ENCODE measurements at places on chromosomes 5 and 9.

- DNase-seq = no peak
These were observed 1.1 kb upstream of the IRX1 start for GRCh38 chr5:3594510-3595005.

DNA sequence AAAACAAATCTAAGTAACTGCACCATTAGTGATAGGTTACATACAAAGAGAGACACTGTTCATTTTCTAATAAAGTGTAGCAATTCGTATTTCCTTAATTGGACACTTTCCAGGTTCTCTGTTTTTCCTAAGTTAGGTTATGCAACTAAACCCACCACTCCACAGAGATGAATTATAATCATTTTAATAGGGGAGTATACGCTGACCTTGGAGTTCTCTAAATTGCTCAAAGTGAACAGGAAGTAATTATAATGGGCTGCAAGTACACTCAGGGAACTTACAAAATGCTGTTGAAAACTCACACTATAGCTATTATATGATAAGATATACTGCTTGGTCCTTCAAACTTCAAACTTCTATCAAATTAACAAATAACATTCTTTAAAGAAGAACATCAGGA, 18.2 kb upstream of the ADCY2 start:
- DNase-seq = no peak

GRCh38 chr5:139863361-139863760, 67.8 kb downstream of the PSD2 start:
- DNase-seq = no peak

GRCh38 chr9:93392974-93393373, 58.5 kb upstream of the FAM120A start:
- DNase-seq = no peak

- no peak for DNase-seq
These were observed 263.4 kb downstream of the TMEM232 start for GRCh38 chr5:110463106-110463505.

DNA sequence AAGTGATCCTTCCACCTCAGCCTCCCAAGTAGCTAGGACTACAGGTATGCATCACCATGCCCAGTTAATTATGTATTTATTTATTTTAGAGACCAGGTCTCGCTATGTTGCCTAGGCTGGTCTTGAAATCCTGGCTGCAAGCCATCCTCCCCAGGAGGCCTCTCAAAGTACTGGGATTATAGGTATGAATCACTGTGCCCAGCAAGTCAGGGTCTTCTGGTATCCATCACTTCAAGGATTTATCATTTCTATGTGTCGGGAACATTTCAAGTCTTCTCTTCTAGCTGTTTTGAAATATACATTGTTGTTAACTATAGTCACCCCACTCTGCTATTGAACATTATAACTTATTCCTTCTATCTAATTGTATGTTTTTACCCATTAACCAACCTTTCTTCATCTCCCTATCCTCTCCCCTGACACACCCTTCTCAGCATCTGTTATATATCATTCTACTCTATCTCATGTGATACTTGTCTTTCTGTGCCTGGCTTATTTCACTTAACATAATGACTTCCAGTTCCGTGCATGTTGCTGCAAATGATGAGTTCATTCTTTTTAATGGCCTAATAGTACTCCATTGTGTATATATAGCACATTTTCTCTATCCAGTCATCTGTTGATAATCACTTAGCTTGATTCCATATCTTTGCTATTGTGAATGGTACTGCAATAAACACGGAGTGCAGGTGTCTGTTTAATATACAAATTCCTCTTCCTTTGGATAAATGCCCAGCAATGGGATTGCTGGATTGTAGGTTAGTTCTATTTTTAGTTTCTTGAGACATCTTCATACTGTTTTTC, 26.4 kb downstream of the UTP15 start:
- DNase-seq = no peak

DNA sequence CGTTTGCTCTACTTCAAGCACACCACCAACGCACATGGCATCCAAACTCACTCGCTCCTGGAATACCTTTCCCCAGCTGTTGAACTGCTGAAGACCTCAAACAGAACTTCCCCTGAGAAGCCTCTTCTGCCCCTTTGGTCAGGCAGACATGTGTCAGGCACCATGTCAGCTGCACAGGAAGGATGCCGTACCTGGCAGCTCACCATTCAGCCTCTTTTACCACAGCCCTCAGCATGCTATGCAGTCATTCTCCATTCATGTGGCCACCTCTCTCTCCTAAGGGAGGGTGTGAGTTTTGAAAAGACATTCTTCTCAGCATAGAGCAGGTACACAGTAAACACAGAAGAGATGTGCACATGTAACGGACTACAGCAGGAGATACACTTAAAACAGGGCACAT, 14.2 kb downstream of the IL4 start:
- DNase-seq = no peak

DNA sequence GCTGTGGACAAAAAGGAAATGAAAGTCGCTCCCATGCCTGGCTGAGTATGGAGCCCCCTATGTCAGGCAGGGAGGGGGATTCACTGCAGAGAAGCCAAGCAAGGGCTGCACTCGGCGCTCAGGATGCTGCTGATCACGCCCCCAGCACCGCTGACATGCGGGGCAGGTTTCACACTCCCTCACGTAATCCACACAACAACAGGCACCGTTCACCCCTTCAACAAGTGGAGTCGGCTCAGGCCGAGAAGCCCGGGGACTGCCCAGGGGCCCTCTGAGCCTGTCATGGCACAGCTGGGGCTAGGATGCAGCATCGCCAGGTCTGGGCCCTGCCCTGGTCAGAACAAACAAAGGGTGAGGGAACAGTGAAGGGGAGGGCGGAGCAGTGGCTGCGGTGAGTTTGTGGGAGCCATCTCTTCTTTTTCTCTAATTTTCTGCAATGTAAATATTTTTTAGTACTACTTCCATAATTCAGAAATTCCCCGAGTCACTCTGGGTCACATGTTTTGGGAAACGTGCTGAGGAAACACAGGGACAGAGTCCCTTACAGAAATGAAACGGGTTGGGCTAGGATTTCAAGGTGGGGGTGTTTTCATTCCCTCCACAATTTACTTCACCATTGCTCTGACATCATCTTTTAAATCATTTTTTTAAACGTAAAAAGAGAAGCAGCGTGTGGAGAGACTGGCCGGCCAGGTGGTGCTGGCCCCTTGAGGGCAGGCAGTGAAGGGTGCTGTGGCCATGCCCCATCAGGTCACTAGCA, 49.8 kb downstream of the PRRT1B start:
- no peak for DNase-seq

DNA sequence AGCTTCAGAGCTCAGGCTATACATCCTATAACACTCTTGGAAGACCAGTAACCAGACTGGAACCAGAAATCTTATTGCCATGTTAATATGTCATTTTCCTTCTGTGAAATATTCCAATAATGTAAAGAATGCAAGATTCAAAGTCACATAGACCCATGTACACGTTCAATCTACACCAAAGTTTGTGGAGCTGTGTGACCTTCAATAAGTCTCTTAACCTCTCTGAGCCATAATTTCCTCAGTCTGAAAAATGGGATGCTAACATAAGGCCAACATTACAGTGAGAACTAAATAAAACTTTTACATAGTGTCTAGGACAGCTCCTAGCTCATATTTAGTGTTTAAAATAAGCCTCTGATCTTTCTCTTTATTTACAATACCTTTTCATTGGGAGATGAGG, 70.4 kb downstream of the ARRDC3 start:
- no peak for DNase-seq

DNA sequence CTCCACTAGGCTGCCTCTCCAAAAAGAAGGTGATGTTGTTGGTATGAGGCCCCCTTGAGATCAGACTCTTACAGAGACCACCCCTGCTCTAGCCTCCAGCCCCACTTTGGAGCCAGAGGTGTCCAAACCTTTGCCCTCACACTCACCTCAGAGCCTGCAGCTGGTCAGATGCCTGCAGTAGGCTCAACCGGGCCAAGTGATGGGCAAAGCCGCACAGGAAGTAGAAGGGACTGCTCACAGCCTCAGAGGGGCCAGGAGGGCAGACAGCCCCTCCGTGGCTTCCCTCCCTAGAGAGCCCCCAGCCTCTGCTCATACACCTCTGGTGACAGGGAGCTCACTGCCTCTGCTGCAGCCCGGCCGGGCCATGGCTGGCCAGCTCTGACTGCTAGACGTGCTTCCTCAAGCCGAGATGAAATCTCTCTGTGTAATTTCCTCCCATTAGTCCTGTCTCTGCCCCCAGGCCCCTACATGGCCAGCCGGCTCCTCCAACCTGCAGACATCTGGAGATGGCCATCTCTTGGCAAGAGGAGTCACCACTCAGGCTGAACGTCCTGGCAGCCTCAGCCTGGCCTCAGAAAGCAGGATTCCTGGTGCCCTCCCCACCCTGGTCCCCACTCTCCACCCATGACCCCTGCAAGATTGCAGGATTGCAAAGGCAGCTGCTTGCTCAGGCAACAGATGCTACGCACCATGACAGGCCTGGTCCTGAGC, 7.3 kb upstream of the TCF7 start:
- no peak for DNase-seq

GRCh38 chr9:3809724-3810123, 283.9 kb upstream of the RFX3 start:
- DNase-seq = no peak

- DNase-seq = no peak
These were observed 4.5 kb downstream of the SHROOM1 start for GRCh38 chr5:132825834-132826391.

- no peak for DNase-seq
These were observed 120.6 kb downstream of the FOXD1 start for GRCh38 chr5:73327908-73328455.

DNA sequence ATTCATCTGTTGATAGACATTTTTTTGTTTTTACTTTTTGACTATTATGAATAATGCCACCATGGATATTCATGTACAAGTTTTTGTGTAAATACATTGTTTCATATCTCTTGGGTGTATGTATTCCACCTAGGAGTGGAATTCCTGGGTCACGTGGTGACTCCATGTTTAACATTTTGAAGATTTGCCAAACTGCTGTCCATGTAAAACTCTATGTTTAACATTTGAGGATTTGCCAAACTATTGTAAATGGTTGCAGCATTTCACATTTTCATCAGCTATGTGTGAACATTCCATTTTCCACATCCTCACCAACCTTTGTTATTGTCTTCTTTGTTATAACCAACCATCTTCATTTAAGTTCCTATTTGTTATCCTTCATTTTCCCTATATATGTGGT, 12.2 kb downstream of the TMEFF1 start:
- DNase-seq = no peak

GRCh38 chr5:5523066-5523505, 100.6 kb downstream of the ICE1 start:
- DNase-seq = no peak

GRCh38 chr5:124365361-124365801, 381.1 kb downstream of the ZNF608 start:
- no peak for DNase-seq

- no peak for DNase-seq
These were observed 99.2 kb downstream of the PHF2 start for GRCh38 chr9:93675336-93676150.

GRCh38 chr5:172501708-172502320, 47.5 kb upstream of the SH3PXD2B start:
- DNase-seq = no peak

DNA sequence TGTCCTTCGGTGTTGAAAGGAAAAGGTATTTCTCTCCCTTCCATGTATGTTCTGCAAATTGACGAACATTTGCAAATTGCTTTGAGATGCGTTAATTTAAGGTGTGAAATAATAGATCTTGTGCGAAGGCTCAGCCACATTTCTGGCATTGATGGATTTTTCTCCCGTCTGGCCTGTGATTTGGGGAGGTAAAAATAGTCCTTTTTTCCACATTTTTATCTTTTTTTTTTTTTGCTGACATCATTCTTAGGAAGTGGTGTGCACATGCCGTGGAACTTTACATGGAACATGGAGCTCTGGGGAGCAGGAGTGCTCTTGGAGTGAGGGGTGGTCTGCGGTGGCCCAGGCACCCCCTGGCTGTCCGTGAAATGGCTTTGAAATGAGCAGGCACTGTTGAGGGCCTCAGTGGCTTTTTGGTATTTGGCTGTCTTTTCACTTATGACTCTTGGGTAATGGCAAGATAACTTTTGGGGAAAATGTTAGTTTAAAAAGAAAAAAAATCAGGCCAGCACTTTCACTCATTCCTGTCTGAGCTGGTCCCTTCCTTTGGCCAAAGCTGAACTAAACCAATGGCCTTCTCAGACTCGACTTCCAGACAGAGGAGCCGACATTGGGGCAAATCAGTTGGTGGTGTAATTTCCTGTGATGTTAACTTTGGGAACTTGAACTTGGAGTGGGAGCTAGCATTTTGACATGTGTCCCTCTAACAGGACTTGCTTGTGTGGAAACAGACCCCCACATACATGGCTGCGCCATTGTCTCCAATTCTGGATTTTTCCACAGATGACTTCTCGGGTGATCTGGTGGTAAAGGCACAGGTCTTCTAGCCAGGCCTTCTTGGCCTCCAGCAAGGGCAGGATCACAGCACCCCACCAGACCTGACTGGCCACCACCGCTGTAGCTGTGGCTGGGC, 4.2 kb downstream of the NEK6 start:
- no peak for DNase-seq

DNA sequence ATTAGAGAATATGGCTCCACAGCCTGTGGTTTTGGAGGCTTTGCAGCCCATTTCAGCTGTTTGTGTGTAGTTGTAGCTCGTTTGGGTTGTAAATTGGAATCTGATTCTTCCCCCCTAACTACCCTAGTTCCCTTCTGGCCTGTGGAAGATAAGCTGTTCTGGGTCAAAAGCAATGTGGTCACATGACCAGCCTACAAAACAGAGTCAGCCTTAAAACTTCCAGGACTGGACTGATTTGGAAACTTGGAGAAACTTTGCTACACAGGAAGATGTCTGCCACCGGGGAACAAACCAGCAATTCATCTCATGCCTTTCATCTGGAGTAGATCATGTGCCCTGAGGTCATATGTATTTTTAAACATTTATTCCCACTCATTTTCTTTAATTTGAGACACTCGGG, 83.8 kb downstream of the DAPK1 start:
- DNase-seq = no peak

GRCh38 chr5:91712718-91713117, 329.6 kb upstream of the ARRDC3 start:
- no peak for DNase-seq

DNA sequence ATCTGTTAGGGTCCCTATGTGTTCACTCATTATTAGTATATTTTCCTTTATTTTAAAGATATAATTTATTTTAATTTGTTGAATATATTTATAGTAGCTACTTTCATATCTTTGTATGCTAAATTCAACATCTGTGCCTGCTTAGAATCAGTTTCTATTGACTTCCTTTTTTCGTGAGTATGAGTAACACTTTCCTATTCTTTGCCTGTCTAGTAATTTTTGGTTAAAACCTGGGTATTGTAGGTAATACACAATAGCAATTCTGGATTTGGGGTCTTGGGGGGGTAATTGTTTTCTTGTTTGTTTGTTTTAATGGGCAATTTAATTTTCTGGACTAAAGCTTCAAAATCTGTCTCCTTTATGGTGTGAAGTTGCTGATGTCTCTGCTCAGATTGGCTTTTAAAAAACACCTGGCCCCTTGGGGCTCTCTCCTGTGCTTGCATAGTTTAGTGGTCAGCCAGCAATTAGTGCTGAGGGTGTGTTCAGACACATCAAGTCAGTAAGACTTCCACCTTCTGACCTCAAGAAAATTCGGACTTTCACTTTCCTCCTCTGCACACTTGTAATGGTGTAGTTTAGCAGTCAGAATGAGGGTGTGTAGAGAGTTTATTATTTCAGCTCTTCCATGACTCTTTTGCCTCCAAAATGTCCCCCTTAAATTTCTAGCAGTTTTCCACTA, 124.4 kb upstream of the MAP1B start:
- DNase-seq = no peak
